NCI-H446 treated with DMSO at 0.1 percent for 48 hours (cell line): ENCODE measurements at places on chromosomes 2 and 18.

GRCh38 chr18:24837066-24837465, 376.6 kb downstream of the HRH4 start:
- peak; percentile 16 for DNase-seq

DNA sequence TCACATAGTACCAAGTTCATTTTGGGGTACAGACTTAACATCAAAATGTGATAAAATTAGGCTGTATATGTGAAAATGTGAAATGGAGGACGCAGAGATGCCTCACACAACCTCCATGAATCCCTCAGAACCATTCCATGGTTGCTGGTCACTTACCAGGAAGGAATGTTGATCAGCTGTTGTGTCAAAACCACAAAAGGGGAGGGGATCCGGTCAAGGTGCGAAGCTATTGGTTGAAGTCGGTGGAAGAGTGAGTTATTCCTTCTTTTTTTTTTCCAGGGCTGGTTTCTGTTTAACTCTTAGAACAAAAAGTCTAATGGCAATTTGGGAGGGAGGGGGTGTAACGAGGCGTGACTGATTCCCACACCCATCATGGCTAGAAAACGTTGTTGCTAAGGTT, 32.3 kb upstream of the REG3A start:
- DNase-seq, result no peak

DNA sequence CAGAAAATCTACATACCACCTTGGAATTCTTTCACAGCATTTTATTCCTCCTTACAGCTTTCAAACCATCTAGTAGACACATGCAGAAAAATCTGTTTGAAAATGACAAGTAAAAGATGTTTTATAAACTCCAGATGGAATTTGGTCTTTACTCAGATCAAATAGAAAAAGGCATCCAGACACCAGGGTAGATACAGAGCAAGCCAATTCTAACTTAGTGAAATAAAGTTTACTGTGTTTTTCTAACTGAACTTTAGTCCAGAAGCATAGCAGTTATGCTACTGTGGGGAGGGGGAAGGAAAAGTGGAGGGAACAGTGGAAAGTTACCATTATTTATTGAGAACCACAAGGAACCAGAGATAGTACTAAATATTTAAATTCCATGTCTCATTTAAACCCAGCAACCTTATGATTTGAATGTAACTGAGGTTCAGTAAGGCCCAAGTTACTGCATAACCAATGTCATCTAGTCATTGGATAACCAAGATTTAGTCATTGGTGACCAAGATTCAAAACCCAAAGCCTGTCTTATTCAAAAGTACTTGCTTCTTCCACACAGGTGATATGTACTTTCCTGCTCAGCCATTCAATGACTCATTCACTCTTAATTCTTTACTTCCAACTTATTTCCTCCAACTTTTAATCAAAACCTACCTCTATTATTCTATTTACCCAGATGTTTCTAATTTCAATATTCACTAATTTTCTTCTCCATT, 57.7 kb downstream of the RAD51AP2 start:
- no peak for DNase-seq

DNA sequence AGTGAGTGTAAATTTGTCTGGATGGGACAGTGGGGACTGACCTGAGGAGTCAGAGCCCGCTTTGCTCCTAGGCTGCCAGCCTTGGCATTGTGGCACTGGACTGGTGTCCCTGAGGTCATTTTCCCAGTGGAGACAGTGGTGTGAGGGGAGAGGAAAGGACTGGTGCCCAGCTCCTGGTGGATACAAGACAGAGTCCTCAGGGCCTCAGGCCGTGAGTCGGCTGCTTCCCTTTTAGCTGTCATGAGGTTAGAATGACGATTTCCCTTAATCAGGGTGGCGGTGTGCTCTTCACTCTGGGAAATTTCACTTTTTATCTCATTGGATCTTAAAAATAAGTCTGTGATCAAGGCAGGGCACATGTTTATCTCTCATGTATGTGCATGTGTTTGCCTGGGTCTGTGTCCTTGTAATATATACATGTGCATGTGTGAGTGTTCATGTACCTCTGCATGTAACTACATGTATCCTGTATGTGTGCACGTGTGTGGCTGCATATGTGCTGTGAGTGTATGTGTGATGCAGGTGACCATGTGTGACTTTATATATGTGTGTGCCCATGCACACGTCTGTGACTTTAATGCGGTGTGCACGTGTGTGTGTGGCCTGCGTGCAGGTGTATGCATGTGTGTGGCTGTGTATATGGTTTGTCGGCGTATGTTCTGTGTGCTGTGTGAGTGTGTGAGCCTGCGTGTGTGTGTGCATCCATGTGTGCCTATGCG, 55.7 kb downstream of the GLI2 start:
- DNase-seq, result no peak

- DNase-seq, result no peak
Measured at GRCh38 chr18:49380801-49381200, 79.6 kb downstream of the DYM start.

DNA sequence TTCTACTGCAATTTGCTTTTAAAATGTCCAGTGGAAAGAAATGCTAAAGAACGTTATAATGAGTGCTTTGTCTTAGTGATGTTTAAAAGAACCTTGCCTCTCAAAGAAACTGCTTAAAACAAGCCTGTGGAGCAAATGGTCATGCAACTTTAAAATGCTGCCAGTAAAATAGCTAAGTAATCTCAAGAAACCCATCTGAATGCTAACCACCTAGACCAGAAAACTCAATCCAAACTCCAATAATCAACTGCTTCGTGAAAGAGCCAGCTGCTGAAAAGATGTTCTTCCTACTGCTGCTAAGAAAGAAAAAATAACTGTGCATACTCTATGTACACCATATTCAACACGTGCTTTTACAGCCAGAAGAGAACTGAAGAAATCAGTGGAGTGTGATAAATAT, 145.6 kb downstream of the PDE1A start:
- DNase-seq, result no peak

GRCh38 chr2:14722904-14723570, 90.5 kb downstream of the LRATD1 start:
- no peak for DNase-seq

DNA sequence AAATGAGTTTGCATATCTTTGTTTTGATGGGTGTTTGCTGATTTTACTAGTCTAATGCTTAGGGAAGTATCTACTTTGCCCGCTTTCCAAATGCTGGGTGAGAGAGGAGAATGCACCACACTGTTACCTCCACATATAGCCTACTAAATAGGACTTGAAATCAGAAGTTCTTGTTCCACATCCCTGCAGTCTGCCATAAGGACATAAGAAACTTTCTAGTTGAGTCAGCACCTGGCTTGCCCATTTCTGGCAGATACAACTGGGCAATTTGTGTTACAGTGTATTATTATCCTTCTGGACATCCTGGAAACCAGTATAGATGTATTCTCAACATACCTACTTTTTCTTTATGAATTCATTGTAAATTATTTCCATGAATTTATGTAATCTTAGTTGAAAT, 29.5 kb downstream of the ANXA4 start:
- DNase-seq, result no peak

- DNase-seq, result no peak
Measured at GRCh38 chr2:197985029-197985638, 180.7 kb downstream of the PLCL1 start.

GRCh38 chr2:215965532-215966165, 47.7 kb downstream of the MREG start:
- DNase-seq, result no peak

- DNase-seq, result no peak
Measured at GRCh38 chr2:18373664-18374063, 186.8 kb downstream of the RDH14 start.

GRCh38 chr18:62745089-62745751, 29.9 kb downstream of the PHLPP1 start:
- DNase-seq, result no peak

DNA sequence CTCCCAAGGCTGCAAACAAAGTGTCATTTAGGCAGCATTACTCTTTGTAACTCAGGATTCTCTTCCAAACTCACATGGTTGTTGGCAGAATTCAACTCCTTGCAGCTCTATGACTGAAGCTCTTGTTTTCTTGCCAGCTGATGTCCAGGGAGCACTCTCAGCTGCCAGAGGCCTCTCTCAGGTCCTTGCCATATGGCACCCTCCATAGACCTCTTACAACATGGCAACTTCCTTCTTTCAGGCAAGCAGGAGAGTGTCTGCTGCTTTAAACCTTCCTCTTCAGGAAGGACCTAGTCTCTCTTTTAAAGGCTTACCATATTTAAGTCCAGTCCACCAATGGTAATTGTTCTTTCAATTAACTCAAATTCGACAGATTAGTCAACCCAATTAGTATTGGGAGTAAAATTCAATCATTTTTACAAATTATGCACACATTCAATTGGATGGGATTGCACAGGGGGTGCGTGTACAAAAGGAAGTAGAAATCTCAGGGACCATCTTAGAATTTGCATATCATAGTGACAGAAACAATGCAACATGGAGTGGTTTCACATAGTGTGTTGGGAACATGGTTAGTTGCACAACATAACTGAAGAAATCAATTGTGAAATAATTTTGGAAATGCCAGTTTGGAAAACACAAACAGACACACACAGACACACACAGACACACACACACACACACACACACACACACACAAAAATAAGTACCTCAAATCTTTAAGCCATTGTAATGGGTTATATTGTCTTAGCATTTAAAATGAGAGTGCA, 893.5 kb upstream of the ZEB2 start:
- peak; percentile 59 for DNase-seq

GRCh38 chr2:241905716-241906377, 36.3 kb downstream of the RTP5 start:
- DNase-seq, result no peak

GRCh38 chr18:79068341-79068936, 755 bp upstream of the ATP9B start:
- no peak for DNase-seq

DNA sequence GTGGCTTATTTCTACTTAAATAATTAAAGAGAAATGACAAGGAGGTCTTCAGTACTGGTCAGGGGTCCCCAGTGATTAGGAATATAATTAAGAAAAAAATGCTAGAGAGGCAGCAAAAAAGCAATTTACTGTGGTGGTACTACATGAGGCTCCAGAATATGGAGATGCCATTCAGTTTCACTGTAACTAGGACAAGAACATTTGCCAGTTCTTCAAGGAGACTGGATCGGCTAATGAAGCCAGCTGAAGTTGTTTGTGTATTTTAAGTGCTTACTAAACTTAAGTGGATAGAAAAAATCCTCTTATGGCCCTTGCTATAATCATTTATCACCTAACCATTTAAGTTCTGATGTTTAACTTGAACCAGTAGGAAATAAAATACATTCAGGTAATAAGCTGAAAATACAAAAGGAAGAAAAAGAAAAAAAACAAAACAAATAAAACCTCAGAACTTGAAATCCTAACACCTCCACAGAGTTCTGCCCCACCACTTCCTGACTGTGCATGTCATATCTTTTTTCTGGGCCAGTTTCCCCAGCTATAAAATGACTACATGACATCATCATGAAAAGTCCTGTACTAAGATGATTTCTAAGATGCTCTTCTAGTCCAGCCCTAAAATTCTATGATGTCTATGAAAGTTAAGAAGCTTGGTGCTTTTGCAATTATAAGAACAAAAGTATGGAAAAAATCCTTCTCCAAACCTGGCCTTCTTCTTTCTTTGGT, 98.0 kb downstream of the TRABD2A start:
- no peak for DNase-seq

DNA sequence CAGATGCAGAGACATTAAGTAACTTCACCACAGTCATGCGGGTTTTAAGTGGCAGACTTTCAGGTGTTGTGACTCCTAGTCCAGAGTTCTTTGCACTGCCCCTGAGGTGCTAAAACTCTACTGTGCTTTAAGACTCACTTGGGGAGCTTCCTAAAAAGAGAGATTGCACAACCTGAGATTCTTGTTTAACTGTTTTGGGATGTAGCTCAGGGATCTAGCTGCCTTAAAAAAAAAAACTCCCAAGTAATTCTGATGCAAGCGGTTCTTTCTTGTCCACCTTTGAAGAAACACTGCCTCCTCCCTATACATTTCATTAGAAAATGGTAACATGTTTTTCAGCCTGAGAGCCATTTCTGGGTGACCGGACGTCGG, 13.0 kb downstream of the IL37 start:
- DNase-seq, result no peak

GRCh38 chr2:174169372-174169771, 79.0 kb downstream of the OLA1 start:
- no peak for DNase-seq

DNA sequence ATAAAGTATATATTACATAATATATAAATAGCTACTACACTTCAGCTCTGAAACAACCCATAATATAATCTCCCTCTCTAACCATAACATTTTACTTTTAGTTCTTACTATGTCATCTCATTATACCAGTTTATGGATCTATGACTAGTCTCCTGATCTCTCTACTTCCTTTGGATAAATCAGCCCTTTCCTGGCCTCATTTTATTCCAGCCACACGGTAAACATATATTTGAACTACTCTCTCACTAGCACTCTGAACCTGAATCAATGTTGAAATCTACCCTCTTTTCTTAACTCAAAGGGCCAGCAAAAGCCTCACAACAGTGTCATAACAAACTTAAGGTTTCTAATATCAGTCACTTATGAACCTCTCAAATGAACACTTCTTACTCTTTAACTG, 62.6 kb downstream of the BAZ2B start:
- no peak for DNase-seq

GRCh38 chr2:99550368-99550767, 60.6 kb upstream of the REV1 start:
- no peak for DNase-seq

DNA sequence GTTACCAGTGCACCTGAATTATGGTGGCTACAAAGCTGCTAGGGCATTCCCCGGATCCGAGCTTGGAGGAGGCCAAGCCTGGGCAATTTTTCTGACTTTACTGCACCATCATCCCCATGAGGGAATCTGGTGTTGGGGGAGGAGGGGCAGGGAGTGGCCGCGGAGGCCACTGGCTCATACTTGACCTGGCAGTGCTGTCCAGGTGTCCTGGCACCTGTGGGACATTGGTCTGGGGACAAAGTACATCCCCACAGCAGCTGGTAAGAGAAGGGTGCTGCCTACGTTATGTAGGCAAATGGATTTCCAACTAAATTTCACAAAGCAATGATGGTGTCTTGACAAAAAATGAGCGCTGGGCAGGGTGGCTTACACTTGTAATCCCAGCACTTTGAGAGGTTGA, 48.3 kb downstream of the KLHL29 start:
- DNase-seq, result no peak

GRCh38 chr2:2942225-2942624, 435.4 kb downstream of the EIPR1 start:
- DNase-seq, result no peak

- DNase-seq, result peak; percentile 37
Measured at GRCh38 chr2:182584462-182584861, 131.6 kb upstream of the DNAJC10 start.

- DNase-seq, result no peak
Measured at GRCh38 chr18:10727477-10727876, 201.7 kb downstream of the NAPG start.

GRCh38 chr2:229910832-229911412, 10.9 kb downstream of the TRIP12 start:
- DNase-seq, result no peak

- no peak for DNase-seq
Measured at GRCh38 chr2:63425606-63426005, 162.7 kb downstream of the WDPCP start.

GRCh38 chr2:196131949-196132925, 39.1 kb downstream of the STK17B start:
- DNase-seq, result no peak

- DNase-seq, result no peak
Measured at GRCh38 chr18:54215069-54215468, 9.4 kb downstream of the MBD2 start.
